ENCODE measurements at places on chromosomes 16 and 17. TPM values are rescaled to one million over a fixed set of nuclear protein-coding genes. Genes with fewer than 3 reads are reported as not detected.

- DNase-seq = no peak
These were observed 7.7 kb upstream of the MPRIP start for GRCh38 chr17:17034496-17035075.

DNA sequence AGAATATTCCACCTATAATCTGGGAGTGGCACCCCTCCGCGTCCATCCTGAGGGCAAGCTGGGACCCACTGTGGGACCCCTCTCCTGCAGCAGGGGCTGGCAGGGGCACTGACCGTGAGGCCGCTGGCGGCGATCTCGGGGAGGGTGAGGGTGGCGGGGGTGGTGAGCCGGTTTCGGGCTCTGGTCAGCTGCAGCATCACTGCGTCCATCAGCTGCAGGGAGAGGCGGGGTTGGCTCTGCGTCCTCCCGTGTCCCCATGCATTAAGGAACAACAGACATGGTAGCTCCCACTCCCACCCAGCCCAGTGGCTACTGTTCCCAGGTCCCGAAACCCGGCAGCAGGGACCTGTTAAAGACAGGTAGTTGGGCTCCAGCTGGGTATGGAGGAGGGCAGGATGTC, 3.3 kb downstream of the SMIM22 start:
- no peak for DNase-seq

GRCh38 chr17:73394512-73395450, 83.0 kb upstream of the CDC42EP4 start:
- no peak for DNase-seq

DNA sequence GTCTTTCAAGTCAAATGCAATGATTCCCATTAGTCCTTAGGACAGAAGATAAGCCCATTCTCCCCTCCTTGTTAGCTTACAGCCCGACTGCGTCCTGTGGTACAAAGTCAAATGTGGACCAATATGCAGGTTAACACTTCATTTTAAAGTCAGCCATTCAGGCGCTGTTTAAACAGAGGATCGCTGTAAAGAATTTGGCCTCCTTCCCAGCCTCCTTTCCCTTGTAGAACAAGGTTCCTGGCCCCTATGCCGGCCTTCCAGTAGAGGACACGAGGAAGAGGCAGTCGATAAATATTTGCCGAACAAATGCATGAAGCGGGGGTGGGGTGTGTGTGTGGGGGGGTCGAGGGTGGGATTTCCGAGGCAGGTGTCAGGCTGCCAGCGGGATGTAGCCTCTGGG, 4.3 kb downstream of the SDK2 start:
- DNase-seq = no peak

DNA sequence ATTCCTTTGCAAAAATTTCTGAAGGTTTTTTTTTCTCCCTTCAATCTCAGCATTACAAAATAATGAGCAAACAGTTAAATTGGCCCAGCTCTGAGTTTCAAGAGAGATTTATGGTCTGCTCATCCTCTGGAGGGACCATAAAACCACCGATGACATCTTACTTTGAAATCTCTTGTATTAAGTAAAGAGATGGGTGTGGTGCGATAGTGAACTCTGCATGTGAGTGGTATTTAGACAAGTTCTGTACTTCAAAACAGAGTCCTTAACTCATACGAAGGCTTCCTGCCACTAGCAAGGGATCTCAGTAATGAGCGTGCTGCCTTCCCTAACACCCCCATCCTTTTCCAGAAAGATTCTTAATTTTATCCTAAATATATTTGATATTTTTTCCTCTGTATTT, 2.1 kb downstream of the FAM20A start:
- peak; percentile 92 for DNase-seq

GRCh38 chr16:17944345-17944744, 392.2 kb downstream of the NPIPA8 start:
- no peak for DNase-seq

DNA sequence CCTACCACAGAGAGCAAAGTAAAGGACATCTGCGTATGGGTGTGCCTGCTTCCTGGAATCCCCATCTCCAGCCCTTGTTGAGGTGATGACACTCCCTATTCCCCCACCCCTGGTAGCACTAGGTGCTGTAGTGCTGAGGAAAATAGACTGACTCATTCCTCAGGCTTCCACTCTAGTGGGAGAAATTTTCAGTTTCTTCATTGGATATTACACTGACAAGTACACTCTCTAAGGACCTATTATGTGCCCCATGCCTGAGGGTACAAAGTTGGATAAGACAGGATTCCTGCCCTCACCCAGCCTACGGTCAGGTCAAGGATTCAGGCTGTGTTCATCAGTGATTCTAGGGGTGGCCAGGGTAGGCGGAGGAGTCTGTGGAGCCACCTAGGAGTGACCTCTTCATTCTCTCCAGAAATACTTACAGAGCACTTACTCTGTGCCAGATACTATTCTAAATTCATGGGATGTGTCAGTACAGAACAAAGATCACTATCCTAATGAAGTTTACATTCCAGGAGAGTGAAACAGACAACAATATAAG, 4.5 kb upstream of the ZC3H7A start:
- DNase-seq = peak; percentile 77

The MYOCD gene
- 11.0 TPM for total RNA-seq

GRCh38 chr17:61463316-61464129, 11.3 kb downstream of the TBX4 start:
- DNase-seq = no peak

DNA sequence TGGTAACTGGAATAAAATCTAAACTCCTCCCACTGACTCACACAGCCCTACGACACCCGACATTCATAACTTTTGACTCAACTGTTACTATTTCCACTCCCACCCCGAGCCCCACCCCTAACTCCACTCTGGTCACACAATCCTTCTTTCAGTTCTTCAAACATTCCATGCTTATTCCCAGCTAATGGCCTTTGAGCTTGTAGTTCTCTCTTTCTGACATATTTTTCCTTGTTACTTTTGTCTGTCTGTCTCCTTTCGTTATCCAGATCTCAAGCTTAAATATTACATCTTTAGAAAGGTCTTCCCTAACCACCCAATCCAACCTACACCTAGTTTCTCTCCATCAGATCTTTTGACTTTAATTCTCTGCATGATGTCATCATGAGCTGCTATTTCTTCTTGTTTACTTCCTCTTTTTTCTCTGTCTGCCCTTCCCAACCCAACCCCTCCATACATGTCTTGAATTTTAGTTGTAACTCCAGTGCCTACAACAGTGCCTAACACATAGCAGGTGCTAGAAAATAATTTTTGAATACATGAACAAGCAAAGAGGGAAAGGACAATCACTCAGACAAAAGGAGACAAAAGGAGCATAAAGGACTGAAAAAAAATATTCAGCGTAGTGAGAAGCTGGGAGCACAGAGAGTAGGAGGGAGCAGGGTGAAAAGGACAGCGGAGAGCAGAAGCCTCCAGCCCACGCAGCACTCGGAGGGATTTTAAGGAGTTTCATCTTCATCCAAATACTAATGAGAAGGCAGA, 65.2 kb upstream of the SMIM36 start:
- peak; percentile 73 for DNase-seq

- DNase-seq = no peak
These were observed 15.3 kb upstream of the OGFOD3 start for GRCh38 chr17:82433560-82434215.

The MYH8 gene
- not detected for total RNA-seq

DNA sequence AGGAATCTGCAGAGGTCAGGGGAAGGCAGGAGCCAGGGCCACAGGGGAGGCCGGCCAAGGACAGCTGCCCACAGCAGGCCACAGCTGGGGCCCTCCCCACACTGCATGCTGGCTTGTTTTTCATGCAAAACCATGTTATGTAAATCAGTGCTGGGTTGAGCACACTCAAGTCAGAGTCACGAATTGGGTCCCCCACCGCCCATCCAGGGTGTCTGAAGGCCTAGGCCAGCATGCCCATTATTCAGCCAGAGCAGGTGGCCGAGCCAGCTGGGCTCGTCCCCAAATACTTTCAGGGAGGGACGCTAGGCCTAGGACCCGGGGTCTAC, 51.2 kb upstream of the TOB1 start:
- no peak for DNase-seq

The NTN1 gene
- total RNA-seq = under 0.01 TPM

DNA sequence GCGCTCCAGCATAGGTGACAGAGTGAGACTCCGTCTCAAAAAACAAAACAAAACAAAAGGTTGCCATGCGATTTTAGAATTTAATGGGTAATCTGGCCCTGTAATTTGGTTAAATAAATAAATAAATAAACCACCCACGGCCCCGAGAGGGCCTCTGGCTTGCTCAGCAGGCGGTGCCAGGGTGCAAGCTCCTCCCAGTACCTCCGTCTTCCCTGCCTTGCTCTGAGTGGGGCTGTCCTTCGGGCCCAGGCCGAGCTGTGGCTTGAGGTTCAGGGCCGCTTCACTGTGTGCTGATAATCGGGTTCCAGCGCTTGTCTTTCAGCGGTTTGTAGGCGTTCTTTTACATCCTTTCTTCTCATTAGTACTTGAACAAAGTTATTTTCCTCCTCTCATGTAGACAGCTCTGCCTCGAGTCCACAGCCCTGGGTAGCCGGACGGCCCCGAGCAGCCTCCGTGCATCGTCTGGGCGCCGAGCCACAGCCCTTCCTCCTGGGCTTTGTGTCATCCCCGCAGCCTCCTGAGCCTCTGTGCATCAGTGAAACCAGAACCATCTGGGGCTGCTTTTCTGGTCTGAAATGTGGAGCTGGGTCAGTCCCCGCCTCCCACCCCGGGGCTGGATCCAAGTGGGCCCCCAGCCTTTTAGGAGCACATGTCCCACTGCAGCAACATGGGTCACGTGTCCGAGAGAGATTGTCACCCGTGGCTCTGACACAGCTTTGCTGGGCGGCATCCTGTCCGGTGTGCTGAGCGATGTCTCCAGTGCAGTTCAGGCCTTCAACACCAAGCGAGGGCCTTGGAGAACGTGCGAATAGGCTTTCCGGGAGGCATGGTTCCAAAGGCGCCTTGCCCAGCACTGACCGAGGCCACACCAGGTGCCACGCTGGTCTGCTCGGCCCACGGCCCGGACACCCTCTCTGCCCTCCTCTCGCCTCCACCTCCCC, 157.4 kb upstream of the CHMP6 start:
- DNase-seq = peak; percentile 76

DNA sequence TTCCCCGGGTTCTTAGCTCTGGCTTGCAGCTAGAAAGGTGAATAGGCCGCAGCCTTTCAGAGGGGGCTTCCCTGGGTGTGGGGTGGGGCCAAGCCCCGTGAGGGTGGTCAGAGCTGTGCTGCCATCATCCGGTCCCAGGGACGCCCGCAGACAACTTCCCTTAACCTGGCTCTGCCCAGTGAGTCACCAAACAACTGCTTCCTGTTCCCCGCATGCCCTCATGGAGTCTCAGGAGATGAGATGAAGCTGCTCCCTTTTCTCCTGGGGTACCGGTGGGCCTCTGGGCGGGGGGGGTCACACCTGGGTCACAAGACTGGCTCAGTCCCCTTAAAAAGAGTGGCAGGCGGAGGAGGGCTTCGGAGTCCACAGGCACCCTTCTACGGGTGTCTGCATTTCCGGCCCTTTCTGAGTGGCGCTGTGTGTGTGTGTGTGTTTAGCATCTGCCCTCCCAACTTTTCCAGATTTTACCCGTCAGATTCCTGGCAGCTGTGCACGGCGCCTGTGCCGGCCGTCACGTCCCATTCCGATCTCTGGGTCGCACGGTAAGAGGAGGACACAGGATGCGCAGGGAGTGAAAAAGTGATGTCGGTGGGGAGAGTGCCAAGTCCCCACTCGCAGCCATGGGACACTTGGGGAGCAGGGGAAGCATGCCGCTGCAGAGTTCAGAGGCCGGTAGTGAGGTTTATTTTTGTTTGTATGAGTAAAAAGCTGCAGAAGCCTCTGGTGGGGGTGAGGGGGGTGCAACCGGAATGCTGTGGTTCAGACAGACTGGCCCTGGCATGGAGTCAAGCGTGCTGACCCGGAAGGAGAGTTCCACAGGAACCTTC, 16.8 kb downstream of the HIC1 start:
- DNase-seq = peak; percentile 81

The TPSAB1 gene
- total RNA-seq = not detected

- DNase-seq = no peak
These were observed 26.1 kb upstream of the JPT2 start for GRCh38 chr16:1651974-1652312.

GRCh38 chr17:70961341-70961740, 792.0 kb downstream of the KCNJ2 start:
- no peak for DNase-seq

GRCh38 chr17:74527081-74527480, 4.2 kb downstream of the CD300LB start:
- no peak for DNase-seq

- no peak for DNase-seq
These were observed 4.1 kb downstream of the USP31 start for GRCh38 chr16:23145186-23145585.

- no peak for DNase-seq
These were observed 26.4 kb downstream of the KIFC3 start for GRCh38 chr16:57775661-57776469.

GRCh38 chr17:49941427-49941826, 27.6 kb upstream of the DLX4 start:
- DNase-seq = no peak

The ADAD2 gene
- total RNA-seq = not detected

The DNAH17 gene
- total RNA-seq = not detected

GRCh38 chr16:55835581-55835980, 2.7 kb upstream of the CES1 start:
- no peak for DNase-seq

DNA sequence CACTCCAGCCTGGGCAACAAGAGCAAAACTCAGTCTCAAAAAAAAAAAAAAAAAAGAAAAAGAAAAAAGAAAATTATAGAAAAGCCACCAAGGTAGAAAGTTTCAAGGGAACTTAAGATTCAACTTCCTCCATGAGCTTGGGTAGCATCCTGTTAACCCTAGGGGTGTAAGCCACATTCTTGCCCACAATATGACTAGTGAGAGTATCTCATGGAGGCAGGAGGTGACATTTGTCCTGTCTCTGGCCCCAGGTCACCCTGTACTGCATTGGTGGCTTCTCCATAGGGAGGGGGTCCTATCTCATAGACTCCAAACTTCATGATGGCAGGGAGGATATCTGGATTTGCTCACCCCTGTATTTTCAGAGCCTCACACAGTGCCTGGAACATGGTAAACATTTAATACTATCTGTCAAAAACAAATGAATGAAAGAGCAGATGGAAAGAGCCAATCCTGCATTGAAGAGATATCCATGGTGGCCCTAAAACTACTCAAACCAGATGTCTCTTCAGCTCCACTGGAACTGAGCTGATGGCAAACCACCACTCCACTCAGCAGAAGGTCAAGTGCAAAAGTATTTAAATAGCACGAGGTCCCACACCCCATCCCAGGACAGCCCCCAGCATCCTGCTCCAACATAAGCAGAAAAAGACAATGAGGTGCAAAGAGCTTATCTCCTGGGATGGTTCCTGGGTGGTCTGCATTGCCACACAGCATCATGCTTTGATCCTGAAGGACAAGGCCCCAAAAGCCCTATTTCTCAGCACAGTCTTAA, 50.3 kb downstream of the EMP2 start:
- DNase-seq = no peak

Data from fibroblast of villous mesenchyme (primary cell).